ENCODE measurements at places on chromosomes 11 and 22.

DNA sequence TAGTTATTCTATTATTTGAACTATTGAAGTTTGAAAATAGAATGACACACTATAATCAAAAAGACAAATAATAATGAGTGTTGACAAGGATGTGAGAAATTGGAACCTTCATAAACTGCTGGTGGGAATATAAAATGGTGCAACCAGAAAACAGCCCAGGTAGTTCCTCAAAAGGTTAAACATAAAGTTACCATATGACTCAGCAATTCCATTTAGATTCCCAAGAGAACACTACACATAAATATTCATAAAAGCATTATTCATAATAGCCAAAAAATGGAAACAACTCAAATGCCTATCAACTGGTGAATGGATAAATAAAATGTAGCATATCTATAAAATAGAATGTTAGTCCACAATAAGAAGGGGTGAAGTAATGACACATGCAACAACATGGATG, 21.7 kb downstream of the CCDC73 start:
- no peak for DNase-seq

GRCh38 chr22:49255154-49255553, 572.5 kb downstream of the BRD1 start:
- no peak for DNase-seq

DNA sequence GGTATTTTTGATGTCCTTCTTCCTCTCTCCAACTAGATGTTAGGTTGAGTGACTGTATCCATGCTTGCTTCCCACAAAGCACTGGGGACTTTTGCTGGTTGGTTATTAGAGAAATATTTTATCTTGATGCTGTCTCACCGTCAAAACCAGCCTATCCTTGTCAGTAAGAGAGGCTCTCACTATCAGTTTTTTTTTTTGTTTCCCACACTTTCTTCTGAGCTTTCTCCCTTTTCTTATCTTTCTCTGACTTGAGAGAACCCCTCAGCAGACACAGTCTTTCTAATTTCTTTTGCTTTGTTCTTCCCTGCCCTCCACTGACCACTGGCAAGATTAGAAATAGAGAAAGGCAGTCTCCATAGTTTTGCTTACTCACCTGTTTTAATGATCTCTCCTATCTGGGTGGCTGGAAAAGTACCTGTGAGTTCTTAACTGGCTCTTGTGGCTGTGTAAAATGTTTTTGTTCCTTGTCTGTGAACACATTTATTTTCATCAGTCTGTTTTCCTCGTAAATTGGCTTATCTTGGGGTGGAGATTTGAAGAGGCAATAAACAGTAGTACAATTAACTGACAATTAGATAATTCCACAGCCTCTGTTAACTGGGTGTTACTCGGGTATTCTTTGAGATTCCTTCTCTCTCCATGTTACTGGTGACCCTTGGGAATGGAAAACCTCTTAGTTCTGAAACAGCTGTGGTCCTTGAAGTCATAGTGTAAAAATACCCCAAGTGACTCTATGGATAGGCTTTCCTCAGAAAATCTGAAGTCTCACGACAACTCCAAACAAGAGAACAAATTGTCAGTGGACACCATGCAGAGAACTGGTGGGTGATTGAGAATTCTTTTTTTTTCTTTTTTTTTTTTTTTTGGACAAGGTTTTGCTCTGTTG, at the start of gene NXPE1:
Gene NXPE1 (minus strand): TSS at position 457 of the 886 bp plus-strand sequence. CDS start 8,680 bp downstream, outside the sequence.
- DNase-seq, result no peak

DNA sequence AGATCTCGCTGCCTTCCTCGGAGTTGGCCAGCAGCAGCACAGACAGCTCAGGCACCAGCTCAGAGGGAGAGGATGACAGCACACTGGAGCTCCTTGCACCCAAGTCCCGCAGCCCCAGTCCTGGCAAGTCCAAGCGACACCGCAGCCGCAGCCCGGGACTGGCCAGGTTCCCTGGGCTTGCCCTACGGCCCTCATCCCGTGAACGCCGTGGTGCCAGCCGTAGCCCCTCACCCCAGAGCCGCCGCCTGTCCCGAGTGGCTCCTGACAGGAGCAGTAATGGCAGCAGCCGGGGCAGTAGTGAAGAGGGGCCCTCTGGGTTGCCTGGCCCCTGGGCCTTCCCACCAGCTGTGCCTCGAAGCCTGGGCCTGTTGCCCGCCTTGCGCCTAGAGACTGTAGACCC, 6.4 kb downstream of the PLA2G3 start:
- DNase-seq, result no peak

DNA sequence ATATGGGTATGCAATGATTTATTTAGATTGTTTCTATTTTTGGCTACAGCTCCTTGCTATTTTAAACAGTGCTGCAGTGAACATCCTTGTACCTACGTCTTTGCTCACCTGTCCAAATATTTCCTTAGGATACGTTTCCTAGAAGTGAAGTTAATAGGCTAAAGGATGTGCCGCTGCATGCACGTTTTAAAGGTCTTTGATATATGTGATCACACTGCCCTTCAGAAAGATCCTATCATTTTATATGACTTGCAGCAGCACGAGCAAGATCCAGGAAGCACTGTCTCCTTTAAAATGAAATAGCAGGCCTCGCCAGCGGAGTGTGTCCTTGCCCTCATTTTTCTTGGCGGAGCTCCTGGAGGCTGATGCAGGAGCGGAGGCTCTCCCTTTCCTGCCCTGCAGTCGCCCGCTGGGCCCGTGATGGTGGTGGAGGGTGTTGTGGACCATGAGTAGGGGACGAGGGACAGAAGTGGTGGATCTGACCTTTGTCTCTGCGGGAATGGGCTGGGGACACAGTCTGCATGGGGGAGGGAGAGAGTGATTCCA, 19.4 kb downstream of the RPS6KA4 start:
- no peak for DNase-seq

DNA sequence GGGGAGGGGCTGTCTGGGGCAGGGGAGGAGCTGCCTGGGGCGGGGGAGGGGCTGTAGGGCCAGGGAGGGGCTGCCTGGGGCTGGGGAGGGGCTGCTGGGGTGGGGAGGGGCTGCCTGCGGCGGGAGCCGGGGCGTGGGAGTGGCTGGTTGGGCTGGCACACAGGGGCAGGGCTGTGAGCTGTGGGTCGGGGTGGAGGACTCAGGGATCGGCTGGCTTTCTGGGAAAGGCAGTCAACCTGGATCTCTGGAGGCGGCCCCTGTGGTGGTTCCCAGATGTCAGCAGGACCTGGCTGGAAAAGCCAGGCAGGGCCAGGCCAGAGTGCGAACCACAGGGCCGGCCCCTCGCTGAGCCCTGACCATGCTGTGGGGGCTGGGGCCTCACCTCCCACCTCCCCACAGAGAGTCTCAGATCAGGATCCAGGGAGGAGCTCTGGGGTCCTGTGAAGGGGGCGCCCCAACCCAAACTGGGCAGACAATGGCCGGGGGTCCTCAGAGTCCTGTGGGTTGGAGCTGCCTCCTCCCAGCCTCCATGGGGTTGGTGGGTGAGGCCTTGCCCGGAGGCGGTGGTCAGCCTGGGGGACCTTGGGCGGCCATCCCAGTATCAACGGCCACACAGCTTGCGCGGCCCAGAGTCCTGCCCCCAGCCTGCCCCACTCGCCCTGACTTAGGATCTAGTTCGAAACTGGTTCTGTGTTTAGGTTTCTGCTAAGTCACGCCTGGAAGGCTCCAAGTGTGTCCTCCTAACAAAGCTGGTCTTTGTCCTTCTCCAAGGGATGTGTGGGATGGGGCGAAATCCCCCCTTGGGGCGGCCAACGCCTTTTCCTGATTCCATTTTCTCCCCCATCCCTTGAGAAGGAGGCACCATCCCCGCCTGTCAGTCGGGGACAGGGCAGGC, 1.9 kb downstream of the MUC5B start:
- DNase-seq, result peak; percentile 12

- no peak for DNase-seq
Measured at GRCh38 chr22:43826142-43827002, 14.3 kb upstream of the EFCAB6 start.

DNA sequence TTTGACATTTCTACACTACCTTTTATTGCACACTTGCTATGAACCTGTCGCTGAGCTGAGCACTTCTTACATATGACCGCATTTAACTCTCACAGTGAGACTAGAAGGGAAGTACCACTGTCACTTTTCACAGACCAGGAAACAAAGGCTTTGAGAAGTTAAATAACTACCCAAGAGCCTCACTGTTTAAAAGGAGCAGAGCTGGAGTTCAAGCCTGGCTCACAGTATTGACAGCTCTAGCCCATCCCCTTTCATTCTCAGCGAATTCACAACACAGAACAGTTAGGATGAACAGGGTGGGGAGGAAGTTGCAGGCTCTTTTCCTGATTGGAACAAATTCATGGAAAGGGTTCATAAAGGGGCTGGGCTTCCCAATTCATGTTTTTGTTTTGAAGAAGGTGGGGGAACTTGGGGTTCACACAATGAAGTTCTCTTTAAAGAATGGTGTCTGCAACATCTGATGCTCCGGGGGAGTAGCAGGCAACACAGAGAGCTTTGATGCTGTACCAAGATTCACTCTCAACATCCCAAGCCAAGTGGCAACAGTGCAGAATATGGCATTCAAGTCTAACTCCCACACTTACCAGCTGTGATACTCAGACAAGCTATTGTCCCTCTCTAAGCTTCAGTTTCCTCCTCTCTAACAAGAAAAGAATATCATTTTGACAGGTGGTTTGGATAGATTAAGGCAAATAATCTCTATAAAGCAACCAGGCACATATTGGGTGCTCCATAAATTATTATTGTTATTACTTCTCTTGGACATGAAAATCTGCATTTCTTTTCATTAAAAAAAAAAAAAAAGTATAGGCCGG, 17.2 kb downstream of the SCGB1A1 start:
- DNase-seq, result no peak

DNA sequence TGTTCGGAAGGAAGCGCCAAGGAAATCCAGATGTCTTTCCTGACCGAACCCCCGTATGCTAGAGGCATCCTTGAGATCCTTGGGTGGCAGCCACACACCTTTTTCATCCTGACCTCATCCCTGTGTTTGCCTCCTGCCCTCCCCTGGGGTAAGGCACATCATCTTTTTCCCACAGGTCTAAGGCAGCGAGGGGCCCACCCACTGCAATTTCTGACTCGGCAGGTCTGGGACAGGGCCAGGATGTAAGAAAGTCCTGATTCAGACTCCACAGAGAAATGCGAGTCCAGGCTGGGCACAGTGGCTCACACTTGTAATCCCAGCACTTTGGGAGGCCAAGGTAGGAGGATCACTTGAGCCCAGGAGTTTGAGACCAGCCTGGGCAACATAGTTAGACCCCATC, 10.5 kb downstream of the ZMAT5 start:
- DNase-seq, result no peak

DNA sequence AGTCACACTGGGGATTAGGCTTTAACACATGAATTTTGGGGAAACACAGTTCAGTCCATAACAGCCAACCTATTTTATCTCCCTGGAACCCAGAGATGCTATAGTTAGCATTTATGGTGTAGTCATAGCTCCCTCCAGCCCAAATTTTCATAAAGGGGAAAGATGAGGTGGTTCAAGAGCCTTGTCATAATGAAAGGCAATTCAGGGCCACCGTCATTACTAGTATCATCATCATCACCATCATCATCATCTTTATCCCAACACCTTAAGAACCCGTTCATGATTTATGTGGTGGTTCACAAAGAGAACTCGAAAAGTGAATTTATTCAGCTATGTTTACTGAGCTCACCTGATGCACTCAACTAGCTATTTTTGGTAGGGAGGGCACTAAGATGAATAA, 2.4 kb upstream of the TUBA8 start:
- no peak for DNase-seq

- no peak for DNase-seq
Measured at GRCh38 chr11:120827198-120827597, 196.7 kb upstream of the TBCEL start.

GRCh38 chr11:116467823-116468222, 305.0 kb downstream of the BUD13 start:
- DNase-seq, result no peak

DNA sequence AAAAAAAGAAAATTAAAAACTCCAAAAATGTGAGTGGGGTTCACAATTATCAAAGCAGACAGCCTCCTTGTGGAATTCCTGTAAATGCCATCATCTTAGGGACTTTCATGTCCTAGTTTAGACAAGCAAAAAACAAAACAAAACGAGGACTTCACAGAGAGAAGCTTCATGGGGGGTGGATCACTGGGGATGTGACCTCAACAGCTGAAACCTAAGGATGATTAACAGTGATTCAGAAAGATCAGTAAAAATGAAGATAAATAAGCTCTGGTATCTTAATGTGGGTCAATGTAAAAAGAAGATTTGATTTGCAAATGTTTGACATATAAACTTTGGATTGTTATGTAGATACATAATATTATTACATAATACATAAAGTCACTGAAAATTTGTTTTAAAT, 8.1 kb upstream of the OR10W1 start:
- no peak for DNase-seq

DNA sequence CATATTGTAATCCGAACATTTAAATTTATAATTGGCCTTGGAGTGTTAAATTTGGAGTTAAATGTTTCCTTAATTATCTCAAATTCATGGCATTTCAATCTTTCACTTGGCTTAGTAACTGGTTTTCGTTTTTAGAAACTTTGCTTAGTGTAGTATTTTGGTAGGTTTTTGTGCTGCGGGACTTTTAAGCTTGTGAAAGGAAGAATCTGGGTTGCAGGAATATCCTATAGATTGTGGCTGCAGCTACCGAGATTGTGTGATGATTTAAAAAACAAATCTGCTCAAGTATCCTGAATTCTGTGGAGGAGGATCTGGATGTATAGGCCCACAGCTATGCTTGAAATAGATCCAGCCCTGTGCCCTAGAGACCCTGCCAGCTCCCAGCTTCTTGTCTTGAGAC, 27.1 kb downstream of the OSBP2 start:
- DNase-seq, result no peak

- DNase-seq, result no peak
Measured at GRCh38 chr11:42253156-42253555, 793.7 kb upstream of the LRRC4C start.

DNA sequence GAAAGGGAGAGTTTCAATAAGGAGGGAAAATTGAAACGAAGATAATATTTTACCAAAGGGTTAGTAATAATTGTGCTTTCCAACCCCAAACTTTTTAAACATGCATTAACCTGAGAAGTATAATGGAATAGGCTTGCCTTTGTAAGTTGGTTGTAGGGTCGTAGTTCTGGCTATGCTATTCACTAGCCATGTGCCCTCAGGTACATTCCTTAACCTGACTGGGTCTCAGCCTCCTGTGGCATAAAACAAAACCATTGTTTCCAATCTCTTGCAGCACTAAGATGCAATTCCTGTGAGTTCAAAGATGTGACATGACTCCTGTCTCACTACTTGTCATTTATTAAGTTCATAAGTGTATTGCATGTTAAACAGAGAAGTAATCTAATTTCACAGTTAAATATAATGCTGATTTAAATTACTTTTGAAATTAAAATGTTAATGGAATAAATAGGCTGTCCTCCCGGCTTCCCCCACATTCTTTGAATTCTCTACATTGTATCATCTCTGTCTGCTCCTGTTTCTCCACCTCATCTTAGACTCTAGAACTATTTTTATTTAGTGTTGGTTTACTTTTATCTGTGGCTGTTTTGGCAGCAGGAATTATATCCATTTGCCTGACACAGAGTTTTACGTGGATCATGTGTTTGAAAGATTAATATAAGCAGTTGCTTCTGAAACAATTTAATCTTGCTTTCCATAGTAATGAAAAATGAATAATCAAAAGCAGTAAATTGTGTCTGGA, 216.3 kb downstream of the FAT3 start:
- DNase-seq, result no peak
